ENCODE measurements at places on chromosomes 7 and 10.

- no peak for DNase-seq
These were observed 122.1 kb downstream of the EGFR start for GRCh38 chr7:55140941-55141278.

DNA sequence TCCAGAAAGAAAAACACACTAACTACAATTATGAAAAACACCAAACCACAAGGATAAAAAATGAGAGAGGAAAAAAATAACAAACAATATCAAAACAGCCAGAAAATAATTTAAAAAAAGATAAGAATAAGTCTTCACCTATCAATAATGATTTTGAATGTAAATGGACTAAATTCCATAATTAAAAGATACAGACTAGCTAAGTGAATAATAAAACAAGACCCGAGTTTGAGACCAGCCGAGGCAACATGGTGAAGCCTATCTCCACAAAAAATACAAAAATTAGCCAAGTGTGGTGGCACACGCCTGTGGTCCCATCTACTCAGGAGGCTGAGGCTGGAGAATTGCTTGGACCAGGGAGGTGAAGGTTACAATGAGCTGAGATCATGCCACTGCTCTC, 131.1 kb downstream of the MTERF1 start:
- DNase-seq: no peak

GRCh38 chr10:112815269-112816032, 134.6 kb upstream of the TCF7L2 start:
- DNase-seq: no peak

- DNase-seq: no peak
These were observed 25.1 kb downstream of the SLC26A5 start for GRCh38 chr7:103420857-103421384.
